ENCODE measurements at places on chromosomes 6 and 20.
A peak's percentile ranks its signal among the peaks of the same experiment; 100 is the strongest.

DNA sequence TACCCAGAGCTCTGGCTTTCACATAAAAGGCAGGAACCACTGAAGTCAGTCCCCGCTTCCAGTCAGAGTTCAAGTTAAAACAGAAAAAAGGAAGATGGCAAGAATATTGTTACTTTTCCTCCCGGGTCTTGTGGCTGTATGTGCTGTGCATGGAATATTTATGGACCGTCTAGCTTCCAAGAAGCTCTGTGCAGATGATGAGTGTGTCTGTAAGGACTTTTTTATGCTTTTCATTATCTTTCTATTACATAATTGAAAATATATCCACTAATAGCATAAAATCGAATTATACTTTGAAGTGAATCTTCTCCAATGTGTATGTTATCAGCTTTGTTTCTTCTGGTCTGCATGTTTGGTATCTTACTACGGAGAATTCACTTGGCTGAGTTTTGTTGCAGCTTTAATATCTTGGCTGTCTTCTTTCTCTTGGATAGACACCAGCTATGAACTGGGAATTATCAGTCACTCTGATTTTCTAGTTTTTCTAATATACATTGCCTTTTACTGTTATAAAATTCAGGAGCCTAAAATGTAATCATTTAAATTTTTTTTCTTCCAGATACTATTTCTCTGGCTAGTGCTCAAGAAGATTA, at the start of gene OTOR:
Gene OTOR (plus strand): TSS at position 51 of the 593 bp plus-strand sequence. CDS start 44 bp downstream, at position 95.
- no peak for DNase-seq

GRCh38 chr6:159739341-159739740, 12.0 kb downstream of the WTAP start:
- no peak for DNase-seq

DNA sequence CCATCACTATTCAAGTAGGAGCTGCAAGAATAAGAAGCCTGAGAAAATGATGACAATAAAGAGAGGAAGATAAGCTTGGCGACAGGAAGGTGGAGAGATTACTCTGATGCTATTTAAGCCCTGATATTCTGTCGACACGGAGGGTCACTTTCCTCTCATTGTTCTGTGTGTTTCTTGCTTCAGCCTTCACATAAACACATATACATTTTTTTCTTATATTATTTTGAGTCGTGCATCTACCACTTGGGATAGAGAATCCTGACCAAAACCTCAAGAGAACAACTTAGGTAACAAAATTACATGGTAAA, 10.5 kb downstream of the PTCHD4 start:
- no peak for DNase-seq

- no peak for DNase-seq
Observed at GRCh38 chr6:136628996-136629395, 78.8 kb upstream of the MAP7 start.

DNA sequence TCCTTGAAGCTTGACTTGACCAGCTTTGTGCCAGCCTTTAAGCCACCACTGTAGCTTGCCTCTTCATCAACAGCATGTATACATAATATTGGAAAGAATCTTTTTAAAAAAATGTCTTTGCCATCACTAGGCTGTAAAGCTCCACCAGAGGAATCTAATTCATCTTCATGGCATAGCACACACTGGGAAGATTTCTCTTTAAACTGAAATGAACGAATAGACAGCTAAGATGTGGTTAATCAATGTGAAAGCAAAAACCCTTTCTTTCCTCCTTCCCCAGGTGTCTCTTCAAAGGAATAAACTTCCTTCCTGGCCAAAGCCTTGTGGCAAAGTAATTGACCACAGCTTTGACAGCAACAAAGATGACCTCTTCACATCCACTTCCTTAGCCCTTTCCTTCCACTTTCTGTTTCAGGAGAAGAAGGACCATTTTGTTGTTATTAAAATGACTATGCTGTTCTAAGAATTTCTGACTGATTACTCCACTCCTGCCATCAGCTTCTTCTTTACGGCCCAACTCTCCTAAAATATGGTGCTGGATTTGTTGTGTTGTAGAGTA, 428.7 kb upstream of the SOX4 start:
- no peak for DNase-seq

DNA sequence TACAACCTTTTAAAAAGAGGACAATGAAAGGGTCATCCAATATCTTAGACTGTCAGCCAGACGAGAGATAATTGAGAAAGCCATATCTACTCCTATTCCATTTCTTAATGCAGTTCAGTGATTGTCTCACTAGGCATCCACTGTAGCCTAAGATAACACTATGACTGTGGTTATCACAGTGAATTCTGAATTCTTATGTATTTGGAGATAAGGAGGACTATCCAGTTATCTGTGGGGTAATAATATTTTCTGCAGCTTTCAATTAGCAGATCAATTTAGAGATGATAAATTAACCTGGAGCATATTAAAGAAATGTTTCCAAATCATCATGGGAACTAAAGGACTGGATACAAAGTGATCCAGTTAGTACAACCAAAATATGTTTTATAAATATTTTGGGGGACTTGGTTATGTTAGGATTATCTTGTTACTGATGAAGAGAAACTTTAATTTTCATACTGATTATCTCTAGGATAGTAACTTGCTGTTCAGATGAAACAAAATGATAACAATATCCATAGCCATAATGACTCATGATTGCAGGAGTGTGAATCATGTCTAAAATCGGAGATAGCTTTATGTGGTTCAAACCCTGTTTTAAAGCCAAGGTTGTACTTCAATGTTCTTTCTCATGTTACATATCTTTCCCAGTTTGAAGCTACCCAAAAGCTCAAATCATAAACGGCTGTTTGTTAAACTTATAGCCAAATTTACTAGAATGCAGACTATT, 1152.0 kb downstream of the HACE1 start:
- no peak for DNase-seq

GRCh38 chr20:31717478-31718201, 5.0 kb downstream of the BCL2L1 start:
- DNase-seq = peak; percentile 68

GRCh38 chr6:382883-383810, 8.4 kb upstream of the IRF4 start:
- no peak for DNase-seq

- no peak for DNase-seq
Observed at GRCh38 chr6:16043171-16044135, 85.4 kb upstream of the MYLIP start.
